ENCODE measurements at places on chromosomes 1 and 21.

DNA sequence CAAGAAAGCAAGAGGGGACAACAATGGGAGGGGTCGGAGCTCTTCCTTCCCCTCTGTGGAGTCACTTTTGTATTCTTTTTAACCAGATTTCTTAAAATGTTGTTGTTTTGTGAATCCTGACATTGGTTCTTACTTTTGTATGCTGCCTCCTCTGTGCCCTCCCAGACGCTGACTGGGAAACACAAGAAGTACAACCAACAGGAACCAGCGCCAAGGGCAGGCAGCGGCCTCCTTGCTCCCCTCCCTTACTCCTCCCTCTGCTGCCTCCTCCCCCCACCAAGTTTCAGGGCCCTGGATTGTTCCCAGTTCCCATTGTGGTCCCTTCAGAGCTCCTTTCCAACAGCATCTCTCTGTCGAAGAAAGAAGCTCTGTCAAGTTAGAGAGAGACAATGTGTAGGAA, 111.1 kb downstream of the BRINP2 start:
- DNase-seq, result no peak

DNA sequence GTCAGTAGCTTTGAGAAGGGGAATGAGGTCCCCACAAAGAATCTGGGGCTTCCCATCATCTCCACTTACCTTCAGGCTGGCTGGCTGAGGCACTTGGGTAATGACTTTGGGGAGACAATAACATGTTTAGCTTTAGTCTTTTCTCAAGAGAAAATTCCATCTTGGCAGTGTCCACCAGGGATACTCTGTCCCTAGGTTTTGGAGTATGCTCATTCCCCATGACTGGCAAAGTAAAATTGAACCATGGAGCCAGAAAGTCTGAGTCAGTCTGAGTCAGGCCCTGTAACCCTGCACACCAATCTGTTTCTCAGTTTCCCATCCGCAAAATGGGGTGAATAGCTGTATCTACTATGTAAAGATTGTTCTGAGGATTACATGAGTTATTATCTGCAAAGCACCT, 28.2 kb downstream of the RUNX1 start:
- DNase-seq, result no peak

- DNase-seq, result no peak
Observed at GRCh38 chr1:198492872-198493271, 47.6 kb downstream of the ATP6V1G3 start.

- DNase-seq, result peak; percentile 61
Observed at GRCh38 chr1:32394890-32395432, 720 bp upstream of the BSDC1 start.

- DNase-seq, result peak; percentile 62
Observed at GRCh38 chr1:111222308-111223125, 5.0 kb upstream of the CHI3L2 start.

DNA sequence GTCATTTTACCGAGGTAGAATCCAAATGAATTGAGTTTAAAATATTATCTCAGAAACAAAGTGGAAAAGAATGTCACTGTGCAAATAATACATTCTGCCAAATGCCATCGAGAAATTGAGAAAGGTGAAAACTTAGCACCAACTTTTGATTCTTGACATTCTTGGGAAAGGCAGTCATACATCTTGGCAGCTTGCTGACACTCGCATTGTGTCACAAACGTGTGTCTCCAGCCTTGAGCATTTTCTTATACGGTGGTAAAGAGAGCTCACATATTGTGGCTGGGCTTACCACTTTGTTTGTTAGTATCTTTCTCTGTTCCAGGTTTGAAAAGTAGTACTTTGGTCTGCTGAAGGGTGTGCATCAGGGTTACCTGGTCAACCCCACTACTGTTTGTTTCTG, 1456.1 kb downstream of the BRINP3 start:
- DNase-seq, result no peak

DNA sequence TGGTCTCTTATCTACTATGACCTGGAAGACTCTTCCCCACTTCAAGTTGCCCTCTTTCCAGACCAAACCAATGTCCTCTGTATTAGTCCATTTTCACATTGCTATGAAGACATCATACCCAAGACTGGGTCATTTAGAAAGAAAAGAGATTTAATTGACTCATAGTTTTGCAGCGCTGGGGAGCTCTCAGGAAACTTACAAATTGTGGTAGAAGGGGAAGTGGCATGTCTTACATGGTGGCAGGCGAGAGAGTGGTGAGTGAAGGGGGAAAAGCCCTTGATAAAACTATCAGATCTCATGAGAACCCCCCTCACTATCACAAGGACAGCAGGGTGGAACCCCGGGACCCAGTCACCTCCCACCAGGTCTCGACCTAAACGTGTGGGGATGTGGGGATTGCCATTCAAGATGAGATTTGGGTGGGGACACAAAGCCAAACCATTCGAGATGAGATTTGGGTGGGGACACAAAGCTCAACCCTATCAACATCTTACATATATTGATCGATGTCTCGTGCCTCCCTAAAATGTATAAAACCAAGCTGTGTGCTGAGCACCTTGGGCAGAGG, 14.2 kb upstream of the AGPAT3 start:
- no peak for DNase-seq

- DNase-seq, result no peak
Observed at GRCh38 chr21:36082237-36082664, 12.4 kb downstream of the CBR1 start.

- no peak for DNase-seq
Observed at GRCh38 chr1:182087304-182087703, 25.8 kb upstream of the ZNF648 start.

GRCh38 chr1:63674238-63674864, 81.1 kb downstream of the PGM1 start:
- DNase-seq, result peak; percentile 53

DNA sequence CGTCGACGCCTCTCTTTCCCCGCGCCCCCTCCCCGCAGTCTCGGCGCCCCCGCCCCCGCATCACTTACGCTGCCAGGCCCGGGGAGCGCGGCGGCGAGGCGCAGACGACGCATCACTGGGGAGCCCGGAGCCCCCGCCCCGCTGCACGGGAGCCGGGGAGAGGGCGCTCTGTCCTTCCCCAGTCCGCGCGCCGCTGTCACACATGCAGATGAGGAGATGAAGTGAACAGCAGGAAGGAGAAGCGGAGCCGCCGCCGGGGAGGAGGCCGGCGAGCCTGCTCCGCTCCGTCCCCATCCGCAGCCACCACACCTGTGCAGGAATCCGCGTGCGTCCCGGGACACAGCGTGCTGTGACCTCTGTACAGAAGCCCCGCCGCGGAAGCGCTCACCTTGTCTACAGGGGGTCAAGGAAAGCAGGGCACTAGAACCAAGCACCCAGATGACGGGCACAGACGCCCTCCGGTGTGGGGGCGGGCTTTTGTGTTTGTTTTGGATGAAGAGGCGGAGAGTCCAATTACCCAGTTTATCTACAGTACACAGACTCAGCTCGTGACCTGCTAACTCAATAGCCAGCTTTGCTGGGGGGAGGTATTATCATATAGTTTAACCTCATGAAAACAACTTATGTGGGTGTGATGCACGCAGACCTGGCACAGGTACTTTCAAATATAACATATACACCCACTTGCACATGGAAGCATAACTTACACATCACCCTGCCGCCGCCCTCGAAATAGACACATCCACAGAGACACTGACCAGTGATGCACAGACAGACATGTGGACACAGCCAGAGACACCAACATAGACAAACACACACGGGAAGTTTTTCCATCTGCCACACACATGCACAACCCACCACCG, 12.4 kb downstream of the KLHDC8A start:
- peak; percentile 59 for DNase-seq

GRCh38 chr1:201061049-201061448, 37.5 kb upstream of the KIF21B start:
- DNase-seq, result no peak

DNA sequence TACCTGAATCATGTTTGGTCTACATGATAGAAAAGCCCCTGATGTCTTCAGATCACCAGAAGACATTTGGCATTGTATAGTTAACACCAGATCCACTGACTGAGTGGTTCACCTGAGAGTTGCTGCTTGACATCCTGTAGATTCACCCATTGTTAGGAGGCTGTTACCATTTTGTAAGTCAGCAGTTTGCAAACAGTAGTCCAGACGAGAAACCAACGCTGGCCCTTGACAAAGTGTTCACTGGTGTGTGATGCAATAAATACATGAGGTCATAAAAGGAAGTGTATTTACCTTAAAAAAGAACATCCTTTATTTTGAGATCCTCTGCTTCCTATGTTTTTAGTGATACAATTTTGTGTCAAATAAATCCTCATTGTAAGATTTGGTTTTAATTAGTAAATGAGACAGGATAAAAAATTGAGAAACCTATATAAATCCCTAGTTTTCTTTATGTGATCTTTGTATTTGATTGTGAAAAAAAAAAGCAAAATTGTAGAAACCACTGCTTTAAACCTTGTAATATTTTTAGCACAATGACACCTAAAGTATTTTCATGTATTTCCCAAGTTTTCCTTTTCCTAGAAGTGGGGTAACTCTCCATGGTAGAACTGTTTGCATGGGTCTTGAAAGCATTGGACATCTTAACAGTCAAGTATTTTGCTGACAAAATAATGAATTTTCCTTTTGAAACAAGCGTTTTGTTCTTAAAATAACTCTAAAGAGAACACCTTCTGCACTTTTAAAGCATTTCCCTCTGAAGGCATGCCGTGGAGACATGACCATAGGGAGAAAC, 204.3 kb downstream of the FGGY start:
- no peak for DNase-seq

GRCh38 chr1:175629318-175629694, 114.1 kb downstream of the TNR start:
- DNase-seq, result no peak

- DNase-seq, result no peak
Observed at GRCh38 chr1:108598340-108598739, 38.4 kb downstream of the EEIG2 start.

DNA sequence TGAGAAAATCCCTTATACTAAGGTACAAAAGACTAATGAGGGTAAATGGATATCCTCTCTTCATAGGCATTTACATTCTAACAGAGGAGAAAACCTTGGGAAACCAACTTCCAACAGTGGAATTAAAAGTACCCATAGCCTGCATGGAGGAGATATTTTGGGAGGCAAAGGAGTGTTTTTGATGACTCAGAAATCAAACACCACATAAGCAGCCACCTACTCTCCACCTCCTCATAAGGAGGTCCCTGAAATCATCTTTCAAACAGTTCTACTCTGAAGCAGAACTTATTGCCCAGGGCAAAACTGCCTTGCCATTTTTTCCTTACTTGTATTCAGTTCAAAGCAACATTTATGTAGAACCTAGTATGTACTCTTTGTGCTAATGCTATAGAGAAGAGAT, 211.3 kb downstream of the KCNH1 start:
- no peak for DNase-seq

- no peak for DNase-seq
Observed at GRCh38 chr1:51740652-51741051, 123.8 kb downstream of the OSBPL9 start.

DNA sequence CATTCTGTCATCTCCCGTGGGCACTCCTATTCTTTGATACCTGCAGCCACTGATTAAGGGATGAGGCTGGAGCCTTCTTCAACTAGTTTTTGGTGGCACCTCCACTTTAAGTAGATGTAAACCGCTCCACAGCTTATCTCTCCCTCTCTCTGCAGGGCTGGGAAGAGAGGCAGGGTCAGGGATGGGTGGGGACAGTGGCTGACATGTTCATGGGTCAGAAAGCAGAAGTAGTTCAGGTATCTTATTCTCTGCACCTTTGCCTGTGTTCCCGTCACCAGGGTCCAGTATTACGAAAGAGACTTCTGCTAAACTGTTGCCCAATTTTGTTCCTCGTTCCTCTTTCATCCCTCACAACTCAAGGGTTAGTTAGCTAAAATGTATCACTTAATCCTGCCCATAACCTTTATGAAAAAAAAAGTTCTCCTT, 51.7 kb upstream of the EDEM3 start:
- no peak for DNase-seq

- DNase-seq, result no peak
Observed at GRCh38 chr1:54998677-54999076, at the start of gene BSND. BSND (plus strand) TSS chr1:54998933; CDS start chr1:54999187, 254 bp downstream.

DNA sequence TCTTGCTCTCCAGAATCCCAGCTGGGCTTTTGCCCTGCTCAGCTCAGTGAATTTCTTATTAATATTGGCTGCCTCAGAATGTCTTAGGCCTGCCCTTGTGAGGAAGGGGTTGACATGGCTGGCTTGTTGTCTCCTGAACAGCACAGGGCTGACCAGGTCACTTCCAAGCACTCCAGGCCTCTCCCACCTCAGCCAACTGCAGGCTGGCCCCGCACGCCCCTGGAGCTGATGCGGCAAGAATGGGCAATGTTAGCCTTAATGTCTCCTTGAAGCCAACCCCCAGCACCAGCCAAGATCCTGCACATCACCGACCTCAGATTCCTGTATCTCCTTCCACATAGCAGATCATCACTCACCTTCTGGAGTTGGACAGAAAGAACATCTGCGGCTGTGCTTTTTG, 598.6 kb downstream of the AJAP1 start:
- no peak for DNase-seq

GRCh38 chr1:220213382-220213983, 58.8 kb downstream of the RAB3GAP2 start:
- no peak for DNase-seq
